ENCODE measurements at places on chromosomes 16 and 17.
A peak's percentile ranks its signal among the peaks of the same experiment; 100 is the strongest.

- DNase-seq, result no peak
- H3K4me1 ChIP-seq, result no peaks in the 10 kb centered on the region
- H3K27me3 ChIP-seq, result no peaks in the 10 kb centered on the region
- H3K4me3 ChIP-seq, result no peak overlapping the region
- H3K36me3 ChIP-seq, result no peaks in the 10 kb centered on the region
Measured at GRCh38 chr16:24164416-24164815, 91.7 kb upstream of the CACNG3 start.

GRCh38 chr16:19804538-19805323, 79.9 kb downstream of the GPRC5B start:
- H3K4me1 ChIP-seq, result peaks cover 3% of the 10 kb centered on the region
- H3K36me3 ChIP-seq, result no peaks in the 10 kb centered on the region
- no peaks in the 10 kb centered on the region for H3K27me3 ChIP-seq
- H3K27ac ChIP-seq, result no peak overlapping the region
- peak; percentile 81 for DNase-seq
- no peak overlapping the region for H3K4me3 ChIP-seq

GRCh38 chr16:81804134-81804610, 25.1 kb downstream of the PLCG2 start:
- H3K4me1 ChIP-seq, result no peaks in the 10 kb centered on the region
- no peaks in the 10 kb centered on the region for H3K27me3 ChIP-seq
- no peak overlapping the region for H3K27ac ChIP-seq
- no peak overlapping the region for H3K4me3 ChIP-seq

GRCh38 chr17:69503711-69504110, 89.2 kb downstream of the MAP2K6 start:
- no peak overlapping the region for H3K4me3 ChIP-seq
- no peak overlapping the region for H3K27ac ChIP-seq
- no peaks in the 10 kb centered on the region for H3K27me3 ChIP-seq
- DNase-seq, result no peak
- no peaks in the 10 kb centered on the region for H3K4me1 ChIP-seq

DNA sequence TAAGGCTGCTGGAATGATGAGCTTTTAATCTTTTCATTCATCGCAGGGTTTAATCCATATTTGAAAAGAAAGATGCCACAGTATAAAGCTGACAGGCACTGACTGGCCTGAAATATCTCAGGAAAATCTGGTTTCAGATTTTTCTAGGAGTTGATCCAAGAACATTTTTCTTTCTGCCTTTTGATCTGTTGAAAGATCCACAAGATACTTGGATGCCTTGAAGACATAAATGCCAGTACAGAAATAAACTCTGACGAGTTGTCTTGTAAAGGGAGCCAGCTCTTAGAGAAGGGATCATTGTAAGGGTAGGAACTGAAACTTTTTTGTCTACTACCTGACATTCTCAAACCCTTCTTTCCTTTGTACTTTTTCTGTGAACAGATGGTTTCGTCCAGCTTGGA, 25.4 kb upstream of the KRT20 start:
- H3K36me3 ChIP-seq, result no peaks in the 10 kb centered on the region
- H3K4me3 ChIP-seq, result no peak overlapping the region
- H3K27ac ChIP-seq, result no peak overlapping the region
- DNase-seq, result no peak
- no peaks in the 10 kb centered on the region for H3K27me3 ChIP-seq

DNA sequence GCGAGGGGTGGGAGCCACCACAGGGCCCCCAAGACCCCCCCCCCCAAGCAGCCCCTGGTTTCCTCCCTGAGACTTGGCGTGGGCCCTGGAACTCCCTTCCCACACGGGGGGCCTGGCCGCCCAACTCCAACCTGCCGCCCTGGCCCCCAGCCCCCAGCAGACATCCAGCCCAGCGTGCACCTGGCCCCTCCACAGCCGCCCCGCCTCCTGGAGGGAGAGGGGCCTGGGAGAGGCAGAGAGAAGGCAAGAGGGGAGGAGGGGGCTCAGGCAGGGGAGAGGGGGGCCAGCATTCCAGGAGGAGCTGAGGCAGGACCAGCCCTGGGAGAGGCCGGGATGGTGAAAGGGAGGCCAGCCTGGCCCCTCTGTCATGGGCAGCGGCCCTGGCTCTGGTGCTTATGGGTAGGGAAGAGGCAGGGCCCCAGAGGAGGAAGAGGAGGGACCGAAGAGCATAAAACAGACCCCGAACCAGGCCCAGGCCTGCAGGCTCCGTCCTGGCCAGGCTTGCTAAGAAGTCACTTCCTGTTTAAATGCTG, 16.7 kb downstream of the IL34 start:
- H3K4me1 ChIP-seq, result no peaks in the 10 kb centered on the region
- H3K27ac ChIP-seq, result no peak overlapping the region
- H3K27me3 ChIP-seq, result no peaks in the 10 kb centered on the region
- no peak overlapping the region for H3K4me3 ChIP-seq

DNA sequence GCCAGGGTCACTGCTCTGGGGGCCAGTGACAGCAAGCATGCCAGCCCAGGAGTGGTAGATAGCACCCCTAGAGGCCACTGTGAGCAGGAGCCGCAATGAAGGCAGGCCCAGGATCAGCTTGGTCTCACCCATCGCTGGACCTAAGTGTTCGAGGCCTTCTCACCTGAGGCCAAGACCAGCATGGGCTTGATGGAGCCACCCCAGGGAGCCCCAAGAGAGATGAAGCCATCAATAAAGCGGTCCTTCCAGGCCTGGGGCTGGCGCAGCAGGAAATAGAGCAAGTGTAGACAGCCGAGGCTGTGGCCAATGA, 1.8 kb downstream of the LCAT start:
- no peak overlapping the region for H3K4me3 ChIP-seq
- peaks cover 21% of the 10 kb centered on the region for H3K36me3 ChIP-seq
- no peaks in the 10 kb centered on the region for H3K4me1 ChIP-seq
- no peak overlapping the region for H3K27ac ChIP-seq
- DNase-seq, result no peak
- no peaks in the 10 kb centered on the region for H3K27me3 ChIP-seq

DNA sequence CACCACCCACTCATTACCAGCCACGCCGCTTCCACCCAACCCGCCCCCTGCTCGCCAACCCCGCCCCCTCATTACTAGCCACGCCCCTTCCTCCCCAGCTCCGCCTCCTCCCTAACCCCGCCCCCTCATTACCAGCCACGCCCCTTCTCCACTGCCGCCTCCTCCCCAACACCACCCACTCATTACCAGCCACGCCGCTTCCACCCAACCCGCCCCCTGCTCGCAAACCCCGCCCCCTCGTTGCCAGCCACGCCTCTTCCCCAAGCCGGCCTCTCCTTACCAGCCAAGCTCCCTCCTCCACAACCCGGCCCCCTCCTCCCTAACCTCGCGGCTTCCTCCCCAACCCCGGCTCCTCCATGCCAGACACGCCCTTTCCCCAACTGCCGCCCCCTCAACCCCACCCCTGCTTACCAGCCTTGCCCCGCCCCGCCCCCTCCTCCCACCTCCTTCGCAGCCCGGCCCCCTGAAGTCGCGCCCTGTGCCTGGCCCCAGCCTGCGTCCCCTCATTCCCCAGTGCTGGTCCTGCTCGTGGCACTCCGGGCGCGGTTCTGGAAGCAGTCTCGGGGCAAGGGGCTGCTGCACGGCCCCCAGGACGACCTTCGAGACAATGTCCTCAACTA, 7.3 kb downstream of the SLC22A31 start:
- no peak overlapping the region for H3K27ac ChIP-seq
- peak; percentile 88 for DNase-seq
- H3K4me1 ChIP-seq, result no peaks in the 10 kb centered on the region
- no peaks in the 10 kb centered on the region for H3K27me3 ChIP-seq

- H3K27me3 ChIP-seq, result no peaks in the 10 kb centered on the region
- no peak overlapping the region for H3K4me3 ChIP-seq
- H3K36me3 ChIP-seq, result peaks cover 14% of the 10 kb centered on the region
- no peaks in the 10 kb centered on the region for H3K4me1 ChIP-seq
- H3K27ac ChIP-seq, result no peak overlapping the region
- DNase-seq, result no peak
Measured at GRCh38 chr16:74893541-74893940, 91.4 kb downstream of the WDR59 start.

DNA sequence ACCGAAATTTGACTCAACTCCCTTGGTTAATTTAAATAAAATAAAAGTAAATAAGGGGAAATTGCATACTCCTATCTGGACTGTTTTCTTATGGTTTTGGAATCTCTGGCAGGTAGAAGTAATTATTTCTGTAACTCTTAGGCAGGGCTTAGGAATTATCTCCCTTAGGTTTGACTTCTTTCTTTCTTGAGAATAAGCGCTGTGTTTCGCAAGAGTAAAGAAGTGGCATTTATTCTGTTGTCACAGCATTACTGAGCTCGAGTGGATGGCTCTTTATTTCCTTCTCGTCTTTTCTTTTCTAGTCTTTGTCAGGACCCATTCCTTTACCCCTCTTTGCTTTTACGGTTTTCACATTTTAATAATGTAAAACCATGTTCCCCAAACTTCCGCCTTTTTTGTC, 633.2 kb downstream of the WWOX start:
- no peak overlapping the region for H3K4me3 ChIP-seq
- DNase-seq, result no peak
- peaks cover 3% of the 10 kb centered on the region for H3K27me3 ChIP-seq
- no peaks in the 10 kb centered on the region for H3K4me1 ChIP-seq
- no peaks in the 10 kb centered on the region for H3K36me3 ChIP-seq

- H3K4me1 ChIP-seq, result no peaks in the 10 kb centered on the region
- no peak overlapping the region for H3K4me3 ChIP-seq
- no peaks in the 10 kb centered on the region for H3K27me3 ChIP-seq
- no peak overlapping the region for H3K27ac ChIP-seq
Measured at GRCh38 chr16:56421313-56421712, 4.0 kb downstream of the AMFR start.

DNA sequence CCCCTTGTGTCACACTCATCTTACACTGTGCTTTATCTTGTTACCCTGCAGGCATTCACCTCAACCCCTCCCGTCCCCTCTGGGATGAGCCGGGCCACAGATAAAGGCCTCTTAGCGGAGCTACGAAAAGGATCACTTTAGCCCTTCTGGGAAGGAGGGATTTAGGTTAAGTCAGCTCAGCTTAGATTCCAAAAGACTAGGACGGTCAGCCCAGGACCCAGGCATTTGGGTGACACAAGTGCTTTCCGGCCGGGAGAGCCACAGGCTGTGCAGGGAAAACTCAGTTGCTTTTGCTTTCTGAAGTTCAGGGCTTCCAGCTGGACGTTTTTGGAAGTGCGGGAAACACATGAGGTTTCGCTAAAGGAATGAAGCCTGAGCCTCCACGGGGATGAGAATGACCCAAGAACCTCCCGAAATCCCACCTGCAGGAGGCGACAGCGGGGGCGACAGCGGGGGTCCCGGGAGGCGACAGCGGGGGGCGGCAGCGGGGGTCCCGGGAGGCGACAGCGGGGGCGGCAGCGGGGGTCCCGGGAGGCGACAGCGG, 11.6 kb upstream of the METRNL start:
- no peaks in the 10 kb centered on the region for H3K27me3 ChIP-seq
- H3K4me1 ChIP-seq, result no peaks in the 10 kb centered on the region
- no peaks in the 10 kb centered on the region for H3K36me3 ChIP-seq
- no peak overlapping the region for H3K27ac ChIP-seq
- DNase-seq, result peak; percentile 29

GRCh38 chr16:86997058-86997457, 320.1 kb downstream of the C16orf95 start:
- no peaks in the 10 kb centered on the region for H3K27me3 ChIP-seq
- H3K4me1 ChIP-seq, result no peaks in the 10 kb centered on the region
- no peak overlapping the region for H3K4me3 ChIP-seq

- peak overlapping the region; percentile 87 for H3K27ac ChIP-seq
- H3K4me1 ChIP-seq, result no peaks in the 10 kb centered on the region
- DNase-seq, result peak; percentile 71
- H3K36me3 ChIP-seq, result peaks cover 2% of the 10 kb centered on the region
Measured at GRCh38 chr16:75589306-75589705, 23.1 kb downstream of the GABARAPL2 start.

DNA sequence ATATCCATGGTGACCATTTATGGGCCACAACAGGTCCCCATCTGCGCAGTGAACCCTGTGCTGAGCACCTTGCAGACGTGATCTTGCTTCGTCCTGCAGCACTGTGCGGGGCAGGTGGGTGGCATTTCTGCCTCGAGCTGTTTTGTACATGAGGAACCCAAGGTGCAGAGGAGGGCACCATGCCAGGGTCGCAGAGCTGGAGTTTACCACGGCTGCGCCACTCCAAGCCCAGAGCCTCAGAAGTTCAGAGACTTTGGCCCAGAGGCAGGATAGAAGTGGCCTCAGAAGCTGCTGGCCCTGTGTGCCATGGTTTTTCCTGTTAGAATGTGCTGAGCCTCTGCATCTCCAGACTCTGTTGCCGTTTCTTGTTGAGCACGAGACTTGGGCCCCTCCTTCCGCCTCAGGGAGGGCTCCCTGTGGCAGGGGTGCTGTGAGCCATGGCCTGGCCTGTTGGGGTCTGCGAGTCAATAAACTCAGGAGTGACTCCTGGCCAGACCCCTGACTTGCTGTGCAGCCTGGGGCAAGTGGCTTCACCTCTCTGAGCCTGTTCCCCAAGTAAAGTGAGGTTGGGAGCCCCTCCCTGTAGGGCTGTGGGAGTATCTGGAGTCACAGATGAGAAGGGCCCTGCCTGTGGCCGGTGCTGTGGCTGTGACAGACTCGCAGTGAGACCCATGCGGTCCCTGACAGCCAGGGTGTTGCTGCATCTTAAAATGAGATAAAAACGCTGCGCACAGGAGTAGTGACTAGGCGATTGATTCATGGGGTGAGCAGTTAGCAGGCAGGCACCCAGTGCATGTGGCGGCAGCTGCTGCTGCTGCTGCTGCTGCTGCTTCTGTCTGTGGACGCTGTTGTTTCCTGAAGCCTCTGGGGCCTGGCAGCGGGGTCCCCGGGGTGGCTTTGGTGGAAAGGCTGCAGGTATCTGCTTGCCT, 11.8 kb downstream of the MAP2K3 start:
- H3K27ac ChIP-seq, result no peak overlapping the region
- no peak overlapping the region for H3K4me3 ChIP-seq
- H3K27me3 ChIP-seq, result no peaks in the 10 kb centered on the region
- DNase-seq, result no peak

DNA sequence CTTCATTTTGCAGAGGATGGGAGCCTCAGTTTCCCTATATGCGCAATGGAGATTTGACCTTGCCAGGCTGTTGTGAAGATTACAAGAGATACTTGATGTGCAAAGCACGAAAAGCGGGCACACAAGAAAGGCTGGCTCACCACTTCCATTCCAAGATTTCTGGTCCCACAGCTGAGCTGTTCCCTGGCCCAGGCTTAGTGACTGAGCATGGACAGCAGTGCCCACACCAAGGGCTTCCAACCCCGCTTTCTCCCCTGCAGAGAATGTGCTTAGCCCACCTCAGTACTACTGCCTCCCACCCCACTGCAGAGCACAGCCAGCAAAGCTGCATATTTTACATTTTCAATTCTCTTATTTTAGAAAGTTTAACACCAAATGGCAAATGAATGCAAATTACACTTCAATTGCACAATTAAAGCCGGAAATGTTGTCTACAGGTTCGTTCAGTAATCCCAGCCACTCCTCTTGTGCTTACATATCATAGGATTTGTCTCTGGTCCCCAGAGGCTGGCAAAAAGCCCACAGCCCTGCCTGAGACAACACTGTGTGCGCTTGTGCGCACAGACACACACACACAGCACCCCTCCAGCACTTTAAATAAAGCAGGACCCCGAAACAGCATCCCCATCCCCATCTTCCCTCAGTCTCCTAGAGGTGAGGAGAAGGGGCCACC, 51.8 kb downstream of the VAC14 start:
- H3K4me3 ChIP-seq, result no peak overlapping the region
- no peaks in the 10 kb centered on the region for H3K36me3 ChIP-seq
- H3K27ac ChIP-seq, result no peak overlapping the region
- no peak for DNase-seq

GRCh38 chr16:85664580-85665372, 24.0 kb downstream of the GINS2 start:
- H3K27ac ChIP-seq, result no peak overlapping the region
- H3K27me3 ChIP-seq, result no peaks in the 10 kb centered on the region
- H3K4me3 ChIP-seq, result no peak overlapping the region
- peaks cover 27% of the 10 kb centered on the region for H3K36me3 ChIP-seq
- H3K4me1 ChIP-seq, result no peaks in the 10 kb centered on the region
